ENCODE measurements at places on chromosomes 2 and 18.

DNA sequence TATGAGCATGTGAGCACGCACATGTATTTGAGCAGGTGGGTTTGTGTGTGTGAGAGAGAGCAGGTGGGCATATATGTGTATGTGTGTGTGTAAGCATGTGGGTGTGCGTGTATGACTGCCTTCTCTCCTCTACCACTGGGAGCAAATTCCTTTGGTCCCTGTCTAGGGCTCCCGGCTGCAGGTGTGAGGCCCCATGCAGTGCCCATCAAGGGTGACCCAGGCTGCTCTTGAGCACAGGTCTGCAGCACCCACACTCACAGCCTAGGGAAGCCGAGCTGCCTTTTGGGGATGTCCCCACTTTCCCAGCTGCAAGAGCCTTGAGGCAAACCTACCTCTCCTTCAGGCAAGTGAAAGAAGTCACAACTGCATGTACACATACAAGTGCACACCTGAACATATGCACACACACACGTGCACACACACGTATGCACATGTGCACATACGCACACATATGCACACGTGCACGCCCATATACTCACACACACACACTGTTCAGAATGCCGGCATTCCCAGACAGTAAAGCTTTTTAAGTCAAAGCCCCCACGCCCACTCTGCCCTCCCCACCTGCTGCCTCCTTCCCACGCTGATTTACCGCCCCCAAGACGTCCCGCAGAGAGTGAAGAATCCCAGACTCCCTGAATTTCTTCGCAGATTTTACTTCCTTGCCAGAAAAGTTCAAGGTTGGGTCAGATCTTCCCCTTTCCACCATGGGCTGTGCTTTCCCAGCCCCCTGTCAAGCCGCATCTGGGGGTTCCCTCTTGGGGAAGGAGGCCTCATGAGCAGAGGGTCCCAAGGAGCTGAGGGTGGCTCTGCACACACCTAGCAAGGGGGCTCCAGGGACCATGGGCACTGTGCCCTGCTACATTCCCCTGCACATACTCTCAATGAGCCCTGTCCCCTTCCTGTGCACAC, 170.6 kb downstream of the TWIST2 start:
- no peak for DNase-seq

GRCh38 chr2:152537081-152537651, 180.1 kb downstream of the PRPF40A start:
- DNase-seq, result peak; percentile 55

GRCh38 chr2:51760441-51760840, 728.5 kb upstream of the NRXN1 start:
- no peak for DNase-seq

DNA sequence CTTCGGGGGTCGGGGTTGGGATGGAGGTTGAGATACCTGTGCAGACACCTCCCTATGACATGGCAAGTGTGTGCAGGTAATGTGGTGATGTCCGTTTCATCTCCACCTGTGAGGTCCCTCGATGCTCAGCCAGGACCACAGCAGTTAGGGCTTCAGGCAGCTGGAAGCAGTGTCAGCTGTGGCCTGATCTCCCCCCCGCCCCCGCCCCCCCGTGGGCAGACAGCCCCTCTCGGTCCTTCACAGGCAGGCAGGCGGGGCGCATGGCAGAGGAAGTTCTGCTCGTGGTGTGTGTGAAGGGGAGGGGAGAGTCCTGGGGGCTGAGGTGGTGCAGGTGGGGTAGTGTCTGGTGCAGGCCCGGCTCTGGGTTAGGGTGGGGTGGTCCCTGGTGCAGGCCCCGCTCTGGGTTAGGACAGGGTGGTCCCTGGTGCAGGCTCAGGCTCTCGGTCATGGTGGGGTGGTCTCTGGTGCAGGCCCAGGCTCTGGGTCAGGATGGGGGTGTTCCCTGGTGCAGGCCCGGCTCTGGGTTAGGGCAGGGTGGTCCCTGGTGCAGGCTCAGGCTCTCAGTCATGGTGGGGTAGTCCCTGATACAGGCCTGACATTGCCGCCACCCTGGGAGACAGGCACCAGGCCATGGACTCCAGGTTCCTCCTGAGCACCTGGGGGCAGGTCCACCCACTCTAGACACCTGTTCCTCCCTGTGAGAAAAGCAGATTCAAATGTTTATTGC, 94.3 kb downstream of the NFATC1 start:
- no peak for DNase-seq

DNA sequence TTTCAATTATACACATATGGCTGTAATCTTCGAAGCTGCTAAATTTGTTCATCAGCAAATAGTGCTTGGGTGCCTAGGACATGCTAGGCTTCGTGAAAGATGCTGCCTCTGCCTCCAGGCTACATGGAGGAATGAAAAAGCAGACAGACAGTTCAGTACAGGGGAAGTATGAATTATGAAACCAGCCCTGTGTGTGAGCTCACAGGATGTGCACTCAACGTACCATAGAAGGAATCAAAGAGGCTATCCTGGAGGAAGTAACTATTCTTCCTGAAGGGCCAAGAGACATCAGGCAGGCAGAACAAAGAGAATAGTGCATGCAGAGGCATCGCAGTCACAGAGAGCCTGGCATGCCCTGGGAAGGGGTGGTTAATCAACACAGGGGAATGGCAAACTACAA, 61.4 kb downstream of the DYM start:
- peak; percentile 62 for DNase-seq

DNA sequence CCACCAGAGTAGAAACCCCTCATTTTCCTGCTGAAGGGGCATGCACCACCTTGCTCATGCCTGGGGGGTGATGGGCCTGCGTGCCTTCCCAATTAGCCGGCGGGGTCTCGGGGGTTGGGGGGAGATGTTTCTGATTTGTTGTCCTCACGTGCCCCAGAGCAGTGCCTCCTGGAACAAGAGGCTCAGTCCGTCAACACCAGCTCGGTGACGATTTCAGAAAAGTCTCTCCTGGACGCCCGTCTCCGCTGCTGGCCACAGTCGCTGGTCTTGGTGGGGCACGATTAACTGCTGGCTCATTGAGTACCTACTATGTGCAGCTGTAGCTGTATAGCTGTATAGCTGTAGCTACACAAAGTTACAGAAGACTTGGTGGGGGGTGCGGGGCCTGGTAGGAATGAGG, 4.4 kb downstream of the ACKR3 start:
- no peak for DNase-seq

- no peak for DNase-seq
These were observed 72.3 kb downstream of the BARD1 start for GRCh38 chr2:214737188-214737587.

DNA sequence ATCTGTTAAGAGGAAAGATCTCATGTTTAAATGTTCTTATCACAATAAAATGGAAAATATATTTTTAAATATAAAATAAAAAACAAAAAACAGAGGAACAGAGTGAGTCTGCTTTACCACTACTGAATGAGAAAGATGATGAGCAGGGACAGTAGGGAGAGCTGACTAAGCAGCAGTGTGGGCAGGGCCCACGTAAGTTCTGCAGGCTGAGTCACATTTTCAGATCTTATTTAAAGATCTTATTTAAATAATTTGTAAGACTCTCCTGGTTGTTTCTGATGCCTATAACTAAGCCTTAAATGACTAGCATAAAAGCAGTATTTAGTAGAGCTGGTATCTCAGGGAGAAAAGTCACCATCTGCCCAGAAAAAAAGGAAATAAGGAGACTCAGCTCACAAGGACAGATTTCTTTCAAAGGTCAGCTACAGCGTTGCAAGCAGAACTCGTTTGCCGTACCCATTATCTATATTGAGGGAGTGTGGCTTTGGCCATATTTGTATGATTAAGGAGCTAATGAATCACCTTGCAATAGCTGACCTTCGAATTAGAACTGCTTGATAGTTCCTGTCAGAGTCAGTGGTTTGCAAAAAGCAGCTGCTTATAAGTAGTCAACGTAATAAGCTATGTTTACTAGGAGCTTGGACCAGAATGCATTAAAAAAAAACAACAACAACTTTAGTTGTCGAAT, 322.1 kb upstream of the CHAC2 start:
- DNase-seq, result no peak

GRCh38 chr2:240229603-240230235, 89.3 kb upstream of the OTOS start:
- no peak for DNase-seq

DNA sequence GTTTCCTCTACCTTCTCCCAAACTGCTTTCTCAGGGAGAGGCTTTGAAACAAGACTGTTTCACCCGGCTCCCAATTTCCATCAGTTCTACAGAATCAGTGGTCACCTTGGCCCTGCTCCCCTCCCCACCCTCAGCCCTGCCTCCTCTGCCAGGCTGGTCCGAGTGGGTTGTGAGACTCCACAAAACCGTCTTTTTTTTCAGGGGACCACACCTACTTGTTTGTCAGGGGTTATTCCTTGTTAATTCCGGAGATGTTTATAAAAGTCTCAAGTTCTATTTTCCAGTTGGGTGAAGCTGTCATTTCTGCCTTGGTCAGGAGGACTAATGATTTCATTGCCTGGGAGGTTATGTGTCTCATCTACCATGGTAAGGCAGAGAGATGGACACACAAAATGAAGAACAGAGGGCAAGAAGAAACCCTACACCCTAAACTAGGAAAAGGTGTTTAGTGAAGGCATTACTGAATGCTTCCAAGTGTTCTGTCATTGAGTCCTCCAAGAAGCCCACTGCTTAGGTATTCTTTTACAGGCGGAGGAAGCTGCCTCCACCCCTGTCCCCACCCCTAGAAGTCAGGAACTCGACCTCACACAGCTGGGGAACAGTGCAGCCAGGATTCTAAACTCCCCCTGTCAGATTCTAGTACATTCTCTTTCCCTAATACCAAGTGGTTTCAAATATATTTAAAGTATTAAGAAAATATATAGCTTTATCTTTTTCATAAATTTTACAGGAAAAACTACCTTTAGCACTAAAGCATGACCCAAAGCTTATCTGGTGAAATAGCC, 46.3 kb downstream of the COPS8 start:
- no peak for DNase-seq

- no peak for DNase-seq
These were observed 3.3 kb upstream of the ABCB6 start for GRCh38 chr2:219221957-219222518.

GRCh38 chr18:67813380-67814028, 297.0 kb upstream of the DSEL start:
- no peak for DNase-seq

- DNase-seq, result peak; percentile 87
These were observed 284.8 kb downstream of the MREG start for GRCh38 chr2:215728504-215729065.

- no peak for DNase-seq
These were observed 165.5 kb upstream of the ACVR2A start for GRCh38 chr2:147679191-147679954.

DNA sequence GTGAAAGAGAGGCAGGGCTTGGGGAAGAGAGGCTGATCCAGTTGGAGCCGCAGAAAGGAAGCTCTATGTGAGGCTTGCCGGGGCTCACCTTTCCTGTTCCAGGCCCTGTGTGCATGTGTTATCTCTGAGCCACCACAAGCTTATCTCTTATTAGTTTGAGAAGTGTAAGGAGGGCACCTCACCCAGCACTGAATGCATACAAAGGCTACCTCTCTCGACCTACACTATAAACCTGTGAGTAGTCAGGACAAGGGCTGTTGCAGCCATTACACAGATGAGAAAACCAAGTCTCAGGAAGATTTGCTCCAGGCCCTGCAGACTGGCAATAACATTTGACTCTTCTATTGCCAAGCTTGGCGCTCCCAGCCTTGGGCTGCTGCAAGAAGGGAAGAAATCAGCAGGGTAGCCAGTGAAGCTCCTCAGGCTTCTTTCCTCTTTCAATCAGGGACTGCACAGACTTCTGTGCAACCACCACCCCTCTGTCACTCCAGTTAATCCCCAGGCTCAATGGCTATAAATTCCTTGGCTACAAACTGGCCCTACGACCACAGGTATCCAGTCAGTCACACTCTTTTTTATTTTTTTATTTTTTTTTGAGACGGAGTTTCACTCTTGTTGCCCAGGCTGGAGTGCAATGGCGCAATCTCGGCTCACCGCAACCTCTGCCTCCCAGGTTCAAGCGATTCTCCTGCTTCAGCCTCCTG, 73.8 kb downstream of the CLHC1 start:
- no peak for DNase-seq

GRCh38 chr2:177118636-177119035, 94.0 kb upstream of the HNRNPA3 start:
- DNase-seq, result no peak

DNA sequence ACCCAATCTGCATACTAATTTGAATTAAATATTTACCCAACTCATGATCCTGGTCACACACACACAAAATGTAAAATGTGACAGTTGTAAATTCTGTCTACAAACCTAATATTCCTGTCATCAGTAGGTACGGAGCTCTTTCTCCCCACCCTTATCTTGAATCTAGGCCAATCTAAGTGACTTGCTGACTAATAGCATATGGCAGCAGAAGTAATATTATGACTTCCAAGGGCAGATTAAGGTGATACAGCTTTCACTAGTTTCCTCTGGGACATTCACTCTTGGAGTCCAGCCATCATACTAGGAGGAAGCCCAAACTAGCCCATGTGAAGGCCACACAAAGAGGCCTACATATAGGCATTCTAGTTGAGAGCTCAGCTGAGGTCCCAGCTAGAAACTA, 89.4 kb downstream of the TMEM131 start:
- no peak for DNase-seq

DNA sequence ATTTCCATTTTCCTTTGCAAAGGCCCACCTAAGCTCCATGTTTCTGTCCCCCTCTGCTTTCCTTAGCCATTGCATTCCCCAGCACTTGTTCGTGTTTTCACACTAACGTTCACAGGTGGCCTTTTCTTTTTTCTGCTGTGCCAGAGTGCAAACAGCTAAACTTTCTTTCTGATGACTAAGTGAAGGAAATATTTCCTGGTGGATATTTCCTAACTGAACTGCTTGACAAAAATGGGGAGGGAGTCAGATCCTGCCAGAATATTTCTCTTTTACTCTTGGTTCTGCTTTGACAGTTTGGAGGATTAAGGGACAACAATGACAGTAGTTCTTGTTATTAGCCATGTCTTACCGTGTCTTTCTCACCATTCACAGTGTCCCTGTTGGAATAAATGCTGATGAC, 344.0 kb downstream of the ARHGAP15 start:
- no peak for DNase-seq

GRCh38 chr2:240884745-240885144, 11.2 kb downstream of the MAB21L4 start:
- no peak for DNase-seq

DNA sequence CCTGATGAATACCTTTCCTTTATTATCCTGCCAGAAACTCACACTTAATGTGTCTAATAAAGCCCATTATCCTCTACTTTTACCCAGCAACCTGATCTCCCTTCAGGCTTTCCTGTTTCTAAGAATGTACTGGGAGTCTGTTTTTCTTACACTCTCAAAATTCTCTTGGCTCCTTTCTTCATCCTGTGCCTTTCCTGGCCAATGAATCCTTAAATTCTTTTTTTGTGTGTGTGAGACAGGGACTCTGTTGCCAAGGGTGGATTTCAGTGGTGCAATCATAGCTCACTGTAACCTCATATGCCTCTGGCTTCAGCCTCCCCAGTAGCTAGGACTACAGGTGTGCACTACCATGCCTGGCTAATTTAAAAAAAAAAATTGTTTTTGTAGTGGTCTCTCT, 72.7 kb downstream of the MAP2 start:
- no peak for DNase-seq

DNA sequence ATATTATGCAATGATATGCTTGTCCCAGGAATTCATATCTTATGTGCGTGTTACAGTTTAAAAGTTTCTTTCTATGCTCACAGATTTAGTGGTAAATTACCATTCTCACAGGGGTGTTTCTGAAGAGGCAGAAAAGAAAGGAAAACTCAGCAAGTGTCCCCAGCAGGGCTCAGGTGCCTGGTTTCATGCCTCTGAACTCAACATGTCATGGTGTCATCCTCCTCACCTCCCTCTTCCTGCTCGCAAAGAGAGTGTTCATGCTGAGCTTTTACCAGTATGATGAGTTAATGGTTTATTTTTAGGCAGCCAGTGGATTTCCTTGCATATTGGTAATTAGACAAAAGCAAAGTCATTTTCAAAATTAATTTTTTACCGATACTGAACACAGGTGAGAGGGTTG, 492.9 kb upstream of the ZEB2 start:
- DNase-seq, result no peak

Data from CD14-positive monocyte (primary cell).